Right cardiac atrium (tissue), 5 donors: ENCODE measurements at places on chromosomes 7 and 10. TPM values are rescaled to one million over a fixed set of nuclear protein-coding genes. Genes with fewer than 3 reads are reported as not detected.

DNA sequence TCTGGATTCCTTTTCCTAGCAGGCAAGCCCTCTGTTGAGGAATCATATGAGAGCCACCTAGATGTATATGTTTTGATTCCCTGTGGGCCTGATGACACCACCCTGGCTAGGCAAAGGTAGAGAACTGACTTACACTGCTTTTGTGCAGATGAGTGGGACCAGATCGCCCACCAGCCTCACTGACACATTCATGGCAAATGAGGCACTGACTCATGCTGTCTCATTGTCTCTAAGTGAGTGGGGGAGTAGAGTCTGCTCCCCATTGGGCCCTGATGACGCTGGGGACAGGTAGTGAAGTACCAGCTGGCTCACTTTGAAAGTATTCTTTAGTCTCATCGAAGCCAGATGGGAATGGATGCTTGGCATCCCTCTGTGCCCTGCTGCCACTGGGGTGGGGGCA lies 326.3 kb downstream of the ABCA13 start:
- DNase-seq, result no peak

Gene SSC4D
- 2.1 TPM for polyA plus RNA-seq

DNA sequence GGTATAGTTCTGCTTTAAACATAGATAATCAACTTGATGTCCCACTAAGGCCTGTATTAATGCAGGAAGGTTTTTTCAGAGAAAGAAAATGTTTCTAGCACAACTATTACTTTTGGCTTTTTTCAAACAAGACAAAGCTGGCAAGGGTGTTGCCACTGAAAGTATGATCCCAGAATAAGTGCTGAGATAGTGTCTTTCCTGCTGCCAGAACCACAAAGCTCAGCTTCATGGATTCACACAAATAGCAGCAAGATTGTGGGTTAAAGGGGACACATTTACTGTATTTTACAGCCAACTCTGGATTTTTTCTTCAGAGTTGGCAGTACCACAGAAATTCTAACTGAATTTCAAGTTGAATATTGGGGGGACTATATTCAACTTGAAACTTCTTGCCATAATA lies 4.3 kb downstream of the NCOA4 start:
- DNase-seq, result no peak

DNA sequence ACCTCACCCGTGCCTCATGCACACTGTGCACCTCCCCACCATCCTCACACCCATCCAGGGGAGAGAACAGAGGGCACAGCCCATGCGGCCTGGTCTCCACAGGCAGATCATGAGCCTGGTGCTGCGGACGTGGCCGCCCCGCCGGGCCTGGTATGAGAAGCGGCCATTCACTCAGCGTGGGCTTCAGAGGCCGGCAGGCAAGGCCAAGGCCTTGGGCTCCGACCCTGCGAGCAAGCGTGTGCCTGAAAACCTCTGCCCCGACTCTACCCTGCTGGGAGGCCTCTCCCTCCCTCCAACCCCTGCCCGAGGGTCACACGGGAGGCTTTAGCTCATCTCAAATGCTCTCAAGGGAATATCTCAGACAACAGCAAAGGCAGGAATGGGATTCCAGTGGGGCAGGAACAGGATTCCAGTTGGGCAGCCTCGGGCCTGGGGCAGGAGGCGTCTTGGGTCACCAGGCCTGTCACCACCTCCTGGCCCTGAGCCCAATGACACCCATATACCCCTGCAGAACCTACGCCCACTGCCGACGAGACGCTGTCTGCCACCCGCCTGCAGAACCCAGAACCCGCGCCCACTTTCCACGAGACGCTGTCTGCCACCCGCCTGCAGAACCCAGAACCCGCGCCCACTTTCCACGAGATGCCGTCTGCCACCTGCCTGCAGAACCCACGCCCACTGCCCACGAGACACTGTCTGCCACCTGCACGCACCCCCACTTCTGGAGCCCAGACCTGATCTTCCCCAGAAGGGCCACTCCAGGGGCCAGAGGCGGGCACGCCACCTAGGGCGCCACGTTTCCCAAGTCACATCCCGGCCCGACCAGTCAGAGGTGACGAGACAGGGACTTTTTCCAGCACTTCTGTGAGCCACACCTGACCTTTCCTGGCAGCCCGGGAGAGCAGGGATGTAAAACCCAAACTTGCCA lies 38.9 kb downstream of the ADAP1 start:
- DNase-seq, result peak; percentile 22

GRCh38 chr10:63375859-63376258 lies 89.9 kb downstream of the JMJD1C start:
- DNase-seq, result no peak

GRCh38 chr10:122884166-122884565 lies 4.8 kb upstream of the FAM24B start:
- DNase-seq, result no peak

DNA sequence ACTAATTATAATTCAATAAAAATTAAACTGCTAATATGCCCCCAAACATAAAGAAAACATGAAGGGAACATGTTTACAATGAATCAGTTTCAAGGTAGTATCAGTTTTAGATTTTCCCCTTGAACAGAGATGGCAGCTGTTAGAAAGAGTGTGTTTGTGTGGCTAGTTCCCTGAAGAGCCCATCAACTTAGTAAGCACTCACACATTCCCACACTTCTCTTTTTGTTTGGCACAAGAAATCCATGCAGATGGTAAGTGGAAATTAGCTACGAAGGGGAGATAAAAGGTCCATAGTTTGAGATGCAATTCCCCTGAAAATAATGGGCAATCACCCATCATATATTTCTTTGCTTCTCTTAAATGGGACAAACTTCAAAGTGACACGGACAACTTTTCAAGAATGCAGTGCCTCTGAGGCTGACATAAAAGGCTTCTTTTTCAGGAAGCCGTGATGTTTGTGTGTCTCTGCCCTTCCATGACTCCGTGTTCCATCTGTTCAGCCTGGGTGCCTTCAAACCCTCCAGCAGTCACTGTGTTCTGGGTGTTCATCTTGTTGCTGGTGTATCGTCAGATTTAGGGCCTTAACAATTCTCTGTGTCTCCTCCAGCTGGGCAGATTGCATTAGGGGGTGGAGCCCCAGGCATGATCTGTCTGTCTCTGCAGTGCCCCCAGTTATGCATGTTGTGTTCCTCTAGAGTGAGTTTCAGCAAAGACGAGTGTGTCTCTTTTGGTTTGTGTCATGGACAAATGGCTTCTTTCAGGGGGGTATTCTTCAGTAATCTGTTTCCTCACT lies 259.5 kb upstream of the NPY start:
- DNase-seq, result no peak

GRCh38 chr7:77396894-77397547 lies 19.1 kb downstream of the GSAP start:
- DNase-seq, result no peak

DNA sequence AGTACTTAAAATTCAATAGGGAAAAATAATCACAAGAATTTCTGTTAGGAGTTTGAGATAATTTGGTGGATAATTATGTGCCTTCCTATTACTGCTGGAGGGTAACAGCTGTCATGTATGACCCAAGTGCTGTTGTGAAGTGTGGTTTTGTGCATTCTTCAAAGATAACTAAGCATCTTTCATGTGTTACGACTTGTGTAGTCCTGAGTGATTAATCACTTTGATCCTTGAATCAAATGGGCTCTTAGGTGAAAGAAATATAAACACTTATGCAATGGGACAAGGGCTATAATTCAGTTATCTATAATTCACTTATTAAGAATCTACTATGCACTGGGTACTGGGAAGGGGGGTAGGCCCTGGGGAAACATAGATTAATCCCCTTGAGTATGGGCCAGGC lies 89.0 kb downstream of the CH25H start:
- DNase-seq, result no peak

Gene CCL24
- polyA plus RNA-seq, result not detected

DNA sequence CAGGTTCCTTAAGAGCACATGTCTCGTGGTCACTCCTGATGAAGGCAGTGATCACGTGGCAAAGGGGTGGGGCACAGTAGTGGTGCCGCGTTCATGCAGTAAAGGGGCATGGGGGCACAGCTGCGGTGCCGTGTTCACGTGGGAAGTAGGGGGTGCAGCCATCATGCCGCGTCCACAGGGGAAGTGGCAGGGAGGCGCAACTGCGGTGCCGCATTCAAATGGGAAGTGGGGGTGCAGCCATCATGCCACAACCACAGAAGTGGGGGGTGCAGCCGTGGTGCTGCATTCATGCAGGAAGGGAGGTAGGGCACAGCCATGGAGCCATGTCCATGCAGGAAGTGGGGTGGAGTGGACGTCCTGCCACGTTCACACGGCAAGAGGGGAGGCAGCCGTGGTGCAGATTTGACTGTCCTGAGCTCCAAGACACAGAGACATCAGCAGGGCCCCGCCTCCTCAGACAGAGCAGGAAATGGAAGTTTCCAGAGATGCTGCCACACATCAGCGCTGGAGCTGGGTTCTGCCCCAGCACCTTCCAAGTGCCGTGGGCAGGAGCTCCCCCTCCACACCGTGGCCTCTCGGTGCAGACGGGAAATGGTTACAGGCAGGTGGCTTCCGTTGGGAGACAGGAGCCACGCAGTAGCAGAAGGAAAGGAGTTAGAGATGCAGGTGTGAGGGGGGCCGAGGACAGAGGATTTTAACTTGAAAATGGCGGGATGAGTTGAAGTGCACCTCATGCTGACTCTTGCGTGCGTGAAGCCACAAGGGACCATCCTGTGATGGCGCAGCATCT lies 95.0 kb upstream of the DDC start:
- no peak for DNase-seq

DNA sequence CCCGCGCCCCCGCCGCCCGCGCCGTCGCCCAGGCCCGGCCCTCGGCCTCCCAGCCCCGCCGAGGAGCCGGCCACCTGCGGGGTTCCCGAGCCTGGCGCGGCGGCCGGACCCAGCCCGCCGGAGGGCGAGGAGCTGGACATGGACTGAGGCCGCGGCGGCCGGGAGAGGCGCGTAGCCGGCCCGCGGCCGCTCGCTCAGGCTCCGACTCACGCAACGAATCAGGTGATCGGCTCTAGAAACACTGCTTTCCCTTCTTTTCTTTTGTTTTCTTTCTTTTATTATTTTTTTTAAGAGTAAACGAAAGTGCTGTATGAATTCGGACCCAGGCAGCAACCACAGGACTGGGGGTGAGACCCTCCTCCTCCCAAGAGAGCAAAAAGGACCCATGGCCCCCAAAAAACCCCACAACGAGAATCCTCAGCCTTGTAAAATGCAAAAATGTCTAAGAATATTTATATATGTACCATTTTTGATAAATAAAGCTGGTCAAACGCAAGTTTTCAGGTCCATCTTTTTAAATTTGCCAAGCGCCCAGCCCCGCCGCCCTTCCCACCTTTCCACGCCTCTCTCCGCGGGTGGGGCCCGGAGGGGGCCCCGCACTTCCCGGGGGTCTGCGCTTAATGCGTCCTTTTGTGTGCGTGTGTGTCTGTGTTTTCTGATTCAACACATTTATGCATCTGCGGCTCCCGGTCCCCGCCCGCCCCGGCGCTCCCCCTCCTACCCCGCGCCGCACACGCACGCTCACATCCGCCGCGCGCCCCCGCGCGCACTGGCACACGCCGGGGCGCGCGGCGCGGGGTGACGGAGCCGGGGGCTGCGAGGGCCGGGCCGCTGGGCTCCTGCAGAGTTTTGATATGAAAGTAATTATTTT lies 4.4 kb downstream of the UNCX start:
- no peak for DNase-seq

DNA sequence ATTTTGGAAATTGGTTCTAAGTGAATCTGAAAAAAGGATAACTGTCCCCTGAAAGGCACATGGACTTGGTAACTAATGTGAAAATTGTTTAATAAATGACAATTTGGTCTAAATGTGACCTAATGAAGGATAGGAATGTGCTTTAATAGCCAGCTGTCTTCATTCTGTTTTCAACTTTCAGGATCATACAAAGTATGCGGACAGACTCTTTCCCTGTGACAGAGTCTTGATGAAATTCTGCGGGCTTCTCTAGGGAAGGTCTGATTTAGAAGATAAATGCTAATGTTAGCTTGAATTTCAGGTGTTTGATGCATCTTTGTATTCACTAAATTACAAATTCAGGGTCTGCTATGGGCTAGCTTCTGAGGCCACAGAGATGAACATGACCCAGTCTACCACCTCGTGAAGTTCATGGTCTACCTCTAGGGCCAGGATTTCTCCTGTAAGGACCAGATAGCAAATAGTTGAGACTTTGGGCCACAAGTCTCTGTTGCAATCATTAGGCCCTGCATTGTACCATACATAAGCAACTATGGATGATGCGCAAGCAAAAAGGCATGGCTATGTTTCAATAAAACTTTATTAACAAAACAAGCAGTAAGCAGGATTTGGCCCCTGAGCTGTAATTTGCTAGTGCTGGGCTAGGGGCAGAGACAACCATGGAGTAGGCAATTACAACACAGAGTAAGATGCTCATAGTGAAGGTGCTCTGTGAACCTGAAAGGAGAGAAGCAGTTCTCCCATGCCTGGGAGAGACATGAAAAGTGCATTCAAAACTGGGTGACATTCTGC lies 368.6 kb downstream of the INHBA start:
- DNase-seq, result no peak

GRCh38 chr10:7532723-7533498 lies 122.1 kb upstream of the SFMBT2 start:
- no peak for DNase-seq

- DNase-seq, result no peak
These were observed 272.1 kb downstream of the BMPER start for GRCh38 chr7:34177476-34177875.

DNA sequence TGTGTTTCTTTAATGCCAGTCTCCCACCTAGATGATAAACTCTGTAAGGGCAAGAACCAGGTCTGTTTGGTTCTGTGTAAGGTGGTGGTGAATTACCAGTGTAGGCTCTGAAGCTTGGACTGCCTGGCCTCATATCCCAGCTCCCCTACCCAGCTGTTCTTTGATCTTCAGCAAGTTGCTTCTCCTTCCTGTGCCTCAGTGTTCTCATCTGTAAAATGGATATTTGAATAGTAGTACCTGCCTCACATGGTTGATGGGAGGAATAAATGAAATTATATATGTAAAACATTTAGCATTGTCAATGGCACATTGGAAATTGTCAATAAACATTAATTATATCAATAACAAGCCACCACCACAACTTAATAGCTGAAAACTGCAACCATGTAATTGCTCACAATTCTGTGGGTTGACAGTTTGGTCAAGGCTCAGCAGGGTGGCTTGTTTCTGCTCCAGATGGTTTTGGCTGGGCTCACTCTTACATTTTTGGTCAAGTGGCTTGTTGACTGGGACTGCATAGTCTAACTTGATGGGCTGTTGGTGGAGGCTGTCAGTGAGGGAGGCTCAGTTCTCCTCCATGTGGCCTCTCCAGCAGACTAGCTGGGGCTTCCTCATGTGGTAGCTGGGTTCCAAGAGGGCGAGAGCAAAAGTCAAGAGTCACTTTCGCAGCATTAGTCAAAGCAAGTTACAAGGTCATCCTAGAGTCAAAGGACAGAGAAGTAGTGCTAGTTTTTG lies 84.5 kb upstream of the DUSP5 start:
- DNase-seq, result no peak
